ENCODE measurements at places on chromosomes 13 and 19.

DNA sequence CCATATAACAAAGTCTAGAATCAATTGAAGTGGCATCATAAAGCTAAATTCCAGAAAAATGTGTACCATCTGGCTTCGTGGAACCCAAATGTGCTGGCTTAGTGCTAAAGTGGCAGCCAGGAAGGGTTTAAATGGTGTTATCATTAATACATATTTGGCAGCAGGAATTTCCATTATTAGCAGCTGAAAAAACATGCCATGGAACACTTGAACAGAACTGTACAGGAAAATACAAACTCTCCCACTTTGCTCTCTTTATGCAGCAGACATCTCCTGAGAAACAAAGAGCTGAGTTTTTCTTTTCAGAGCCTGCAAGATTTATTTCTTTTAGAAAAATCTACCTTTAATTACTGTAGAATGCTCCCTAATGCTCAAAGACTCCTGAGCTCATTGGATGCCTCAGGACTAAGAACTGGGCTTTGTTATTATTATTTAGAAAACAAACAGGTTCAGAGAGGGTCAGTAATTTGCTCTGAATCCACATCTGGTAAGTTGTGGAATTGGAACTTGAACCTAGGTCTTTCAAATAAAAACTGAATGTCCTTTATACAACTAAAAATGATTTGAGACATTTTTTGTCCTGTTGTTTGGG lies 179.0 kb downstream of the LACC1 start:
- DNase-seq, result peak; percentile 65

DNA sequence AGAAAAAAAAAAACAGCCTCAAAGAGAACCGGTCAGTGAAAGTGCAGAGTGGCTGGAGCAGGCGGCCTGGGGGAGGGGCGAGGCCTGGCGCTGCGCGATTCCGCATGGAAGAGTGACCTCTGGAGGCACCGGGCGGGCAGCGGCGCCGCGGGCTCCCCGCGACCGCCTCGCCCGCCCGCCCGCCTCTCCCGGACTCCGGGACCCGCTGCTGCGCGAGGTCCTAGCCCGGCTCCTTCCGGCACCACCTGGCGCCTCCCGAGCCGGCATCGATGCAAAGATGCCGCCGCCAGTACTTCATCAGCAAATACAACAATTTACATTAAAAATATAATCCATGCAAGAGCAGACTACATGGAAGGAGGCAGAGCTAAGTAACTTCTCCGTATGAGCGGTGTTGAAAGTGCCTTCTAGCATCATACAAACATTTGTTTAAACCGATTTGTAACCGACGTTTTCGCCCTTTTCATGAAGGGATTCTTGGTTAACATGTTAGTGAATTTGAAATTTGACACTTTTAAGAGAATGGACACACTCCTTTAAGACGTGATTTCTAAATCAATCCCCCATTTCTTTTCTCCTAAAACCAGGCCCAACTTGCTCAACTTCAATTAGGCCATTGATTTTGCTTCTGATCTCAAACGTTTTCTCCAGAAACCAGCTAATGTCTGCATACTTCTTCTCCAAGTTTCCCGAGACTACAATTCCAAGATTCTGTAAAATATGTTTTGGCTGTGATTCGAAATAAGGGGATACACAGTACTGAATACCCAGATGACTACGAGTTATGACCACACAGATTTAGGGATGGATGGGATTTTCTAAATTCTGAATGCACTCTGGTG lies 2.1 kb downstream of the EFNB2 start:
- DNase-seq, result peak; percentile 67

- no peak for DNase-seq
Measured at GRCh38 chr19:29843180-29844051, 31.6 kb downstream of the CCNE1 start.

- DNase-seq, result no peak
Measured at GRCh38 chr13:72514146-72514545, 213.3 kb downstream of the MZT1 start.

DNA sequence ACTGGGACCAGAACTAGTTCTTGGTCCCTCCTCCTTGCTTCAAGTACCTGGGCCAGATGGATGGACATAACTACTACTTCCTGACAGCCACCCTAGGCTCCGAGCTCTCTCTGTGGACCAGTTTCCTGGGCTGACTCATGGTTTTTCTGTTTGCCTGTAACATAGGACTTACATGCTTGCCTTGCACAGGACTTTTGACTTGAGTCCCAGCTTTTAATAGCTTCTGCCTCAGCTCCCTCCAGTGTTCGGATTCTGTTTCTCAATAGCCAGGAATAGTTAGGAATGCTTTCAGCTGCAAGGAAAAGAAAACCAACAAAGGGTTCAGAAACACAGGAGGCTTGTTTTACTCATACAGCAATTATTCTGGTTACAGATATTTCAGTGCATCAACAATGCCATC lies 405.9 kb downstream of the ZNF536 start:
- no peak for DNase-seq

DNA sequence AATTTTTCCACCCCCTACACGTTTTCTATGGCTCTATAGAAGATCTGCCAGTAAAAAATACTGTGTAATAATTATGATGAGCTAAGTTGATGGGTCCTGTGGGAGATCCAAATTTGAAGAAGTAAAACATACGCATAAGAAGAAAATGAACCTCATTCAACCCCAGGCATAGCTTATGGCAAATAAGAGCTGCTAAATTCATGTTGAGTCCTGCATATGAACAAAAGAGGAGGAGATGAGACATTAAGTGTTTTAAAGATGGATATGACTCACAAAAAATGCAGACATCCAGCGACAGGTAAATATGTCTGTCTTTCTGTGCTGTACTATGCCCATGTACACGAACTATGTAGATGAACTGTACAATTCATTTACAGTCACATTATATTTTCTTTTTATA lies 101.9 kb downstream of the LIG4 start:
- DNase-seq, result no peak

Data from NCI-H1694 treated with DMSO at 0.1 percent for 48 hours (cell line).